Osteoblast (primary cell): ENCODE measurements at places on chromosomes 3 and 15. TPM values are rescaled to one million over a fixed set of nuclear protein-coding genes. Genes with fewer than 3 reads are reported as not detected.

The NEDD4 gene
- 43.6 and 48.5 TPM in 2 replicates for total RNA-seq

The NAA50 gene
- 163 and 169 TPM in 2 replicates for total RNA-seq

The GPR160 gene
- total RNA-seq: 0.29 TPM in 1 of 2 replicates, not detected in the other

The GHSR gene
- not detected in 2 replicates for total RNA-seq

The TTC14 gene
- 43.3 and 53.2 TPM in 2 replicates for total RNA-seq

The SCAMP5 gene
- 0.88 and 1.8 TPM in 2 replicates for total RNA-seq

The CCDC39 gene
- not detected in 2 replicates for total RNA-seq

The CCDC13 gene
- 0.72 and 0.88 TPM in 2 replicates for total RNA-seq

The NEK11 gene
- 14.5 and 20.9 TPM in 2 replicates for total RNA-seq

The CHRNA5 gene
- 0.29 and 0.36 TPM in 2 replicates for total RNA-seq

The COLQ gene
- 1.4 and 1.5 TPM in 2 replicates for total RNA-seq

The STX19 gene
- total RNA-seq: under 0.01 TPM in 1 of 2 replicates, not detected in the other

The PLS1 gene
- 0.88 and 1.1 TPM in 2 replicates for total RNA-seq
